Karpas-422 (cell line): ENCODE measurements at places on chromosomes 1 and 21. TPM values are rescaled to one million over a fixed set of nuclear protein-coding genes. Genes with fewer than 3 reads are reported as not detected.
A peak's percentile ranks its signal among the peaks of the same experiment; 100 is the strongest.

DNA sequence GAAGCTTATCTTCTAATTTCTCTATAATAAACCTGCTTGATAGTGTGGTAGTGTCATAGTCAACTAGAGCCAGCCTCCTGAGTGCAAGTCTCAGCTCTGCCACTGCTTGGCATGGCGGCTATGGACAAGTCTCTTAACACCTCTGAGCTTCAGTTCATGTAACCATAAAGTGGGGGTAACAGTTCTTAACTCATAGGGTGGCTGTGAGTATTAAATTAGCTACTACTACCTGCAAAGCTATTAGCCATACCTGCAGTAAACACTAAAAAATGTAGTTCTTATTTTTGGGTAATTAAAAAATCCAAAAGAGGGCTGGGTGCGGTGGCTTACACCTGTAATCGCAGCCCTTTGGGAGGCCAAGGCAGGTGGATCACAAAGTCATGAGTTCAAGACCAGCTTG is 2.2 kb upstream of the CDC42 start:
- DNase-seq: no peak

DNA sequence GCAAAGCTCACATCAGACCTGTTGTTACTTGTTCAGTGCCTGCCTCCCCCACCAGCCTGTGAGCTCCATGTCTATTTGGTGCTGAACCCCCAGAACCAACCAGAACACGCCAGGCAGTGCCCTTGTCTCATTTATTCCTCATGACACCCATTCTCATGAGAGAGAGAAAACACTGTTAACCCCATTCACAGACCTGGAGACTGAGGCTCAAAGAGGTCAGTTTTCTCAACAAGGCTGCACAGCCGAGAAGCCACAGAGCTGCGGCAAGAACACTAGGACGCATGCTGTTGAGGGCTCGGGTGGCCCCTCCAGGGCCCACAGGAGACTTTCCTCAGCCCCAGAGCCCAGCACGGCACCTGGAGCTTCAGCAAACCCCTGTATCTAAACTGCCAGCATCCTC is 13.1 kb downstream of the KCNN3 start:
- no peak for DNase-seq

DNA sequence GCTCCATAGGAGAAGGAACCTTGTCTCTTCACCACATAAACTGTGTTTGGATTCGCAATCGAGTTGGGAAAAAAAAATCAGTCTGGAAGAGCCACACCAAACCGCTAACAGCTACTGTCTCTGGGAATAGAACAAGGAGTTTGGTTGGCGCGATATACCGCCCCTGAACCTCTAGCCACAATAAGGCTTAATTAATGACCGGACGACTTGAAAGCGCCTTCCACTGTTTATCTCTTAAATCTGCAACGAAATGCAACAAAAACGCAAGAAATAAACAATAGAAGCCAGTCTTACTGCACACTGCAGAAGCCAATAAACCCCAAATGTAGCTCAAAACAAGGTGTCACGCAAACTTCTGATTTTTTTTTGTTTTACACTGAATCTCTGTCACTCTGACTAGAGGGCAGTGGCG is 10.9 kb downstream of the BTBD19 start:
- DNase-seq: no peak

GRCh38 chr1:80982831-80983230 is 817.9 kb upstream of the ADGRL2 start:
- DNase-seq: no peak

- no peak for DNase-seq
Observed at GRCh38 chr1:221837896-221838295, 96.0 kb upstream of the DUSP10 start.

- DNase-seq: no peak
Observed at GRCh38 chr1:89104147-89104546, 21.8 kb downstream of the GBP2 start.

DNA sequence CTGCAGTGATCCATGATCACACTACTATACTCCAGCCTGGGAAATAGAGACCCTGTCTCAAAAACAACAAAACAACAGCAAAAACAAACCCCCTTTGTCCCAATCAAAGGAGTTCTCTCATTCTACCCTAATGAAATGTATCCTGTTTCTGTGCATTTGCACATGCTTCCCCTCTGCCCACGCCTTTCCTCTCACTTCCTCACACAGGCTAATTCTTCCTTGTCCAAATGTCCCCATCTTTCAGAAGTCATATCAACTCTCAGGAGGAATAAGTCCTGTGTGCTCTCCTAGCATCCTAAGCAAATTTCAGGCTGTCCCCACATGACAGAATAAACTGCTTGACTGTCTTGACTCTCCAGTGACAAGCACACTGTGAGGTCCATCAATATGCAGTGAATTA is 8.1 kb upstream of the ATP1B1 start:
- DNase-seq: no peak

GRCh38 chr1:197184190-197184589 is 37.7 kb upstream of the ASPM start:
- DNase-seq: no peak

DNA sequence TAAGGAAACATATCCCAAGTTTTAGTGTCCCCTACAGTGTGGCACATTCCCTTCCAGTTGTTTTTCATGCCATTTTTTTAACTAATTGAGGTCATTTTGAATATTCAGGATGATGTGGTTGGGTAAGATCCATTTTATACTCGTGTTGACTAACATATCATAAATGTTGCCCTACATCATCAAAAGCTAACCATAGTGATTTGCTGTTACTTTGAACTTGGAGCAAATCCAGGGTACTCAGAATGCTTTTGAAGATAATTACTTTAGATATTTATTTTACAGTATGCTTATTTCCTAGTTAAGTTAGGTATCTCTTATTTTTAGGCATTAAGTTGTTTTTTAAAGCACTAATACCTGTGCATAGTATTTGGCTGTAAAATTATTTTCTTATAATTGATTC is 57.8 kb downstream of the DYRK1A start:
- DNase-seq: no peak

DNA sequence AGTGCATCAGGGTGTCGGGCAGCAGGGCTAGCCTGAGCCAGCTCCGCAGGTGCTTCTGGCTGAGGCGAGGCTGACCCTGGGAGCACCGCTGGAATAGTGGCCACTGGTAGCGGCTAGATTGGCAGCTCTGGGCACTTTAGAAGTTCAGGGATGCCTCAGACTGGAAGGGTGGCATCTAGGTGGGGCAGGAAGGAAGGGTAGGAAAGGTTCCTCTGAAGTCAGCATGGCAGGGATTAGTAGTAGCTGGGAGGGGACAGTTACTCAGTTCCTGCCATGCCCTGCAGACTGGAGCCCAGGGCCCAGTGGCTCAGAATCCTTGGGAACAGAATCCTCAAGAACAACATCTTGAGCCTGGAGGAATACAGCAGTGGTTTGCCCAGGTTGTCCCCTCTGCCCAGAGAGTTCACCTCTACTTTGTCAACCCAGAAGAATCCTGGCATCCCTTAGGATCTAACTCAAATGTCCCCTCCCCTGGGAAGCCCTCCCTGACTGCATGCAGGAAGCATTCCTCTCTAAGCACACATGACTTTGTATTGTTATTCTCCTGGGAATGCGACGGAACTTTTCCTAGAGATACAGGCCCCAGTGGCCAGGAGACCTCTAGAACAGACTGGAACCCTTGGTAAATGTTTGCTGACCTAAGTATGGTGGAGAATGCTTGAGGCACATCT is 39.5 kb upstream of the BCAR3 start:
- no peak for DNase-seq

DNA sequence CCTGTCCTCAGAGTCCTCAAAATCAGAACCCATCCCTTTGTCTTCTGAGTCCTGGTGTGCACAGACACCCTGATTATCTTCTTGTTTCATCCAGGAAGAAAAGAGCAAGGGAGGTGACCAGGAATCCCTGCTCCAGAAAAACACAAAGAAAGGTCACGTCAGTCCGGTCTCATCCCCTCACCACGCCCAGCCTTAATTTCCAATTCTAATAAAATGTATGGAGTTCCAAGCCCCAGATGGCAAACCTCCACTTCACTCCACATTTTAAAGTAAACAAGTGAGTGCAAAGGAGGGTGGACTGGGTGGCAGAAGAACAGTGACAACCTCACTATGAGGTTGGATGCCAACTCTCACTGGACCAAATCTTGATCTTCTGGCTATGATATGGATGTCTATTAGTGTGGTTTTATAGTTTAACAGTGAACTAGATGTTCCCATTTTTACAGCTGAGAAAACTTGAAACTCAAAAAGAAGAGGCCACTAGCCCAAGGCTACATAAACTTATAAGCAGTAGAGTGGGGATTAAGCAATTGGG is 22.0 kb downstream of the ZNF697 start:
- no peak for DNase-seq

- DNase-seq: peak; percentile 40
Observed at GRCh38 chr1:167701510-167701909, 20.3 kb upstream of the MPZL1 start.

- no peak for DNase-seq
Observed at GRCh38 chr1:196078691-196079090, 529.5 kb downstream of the KCNT2 start.

DNA sequence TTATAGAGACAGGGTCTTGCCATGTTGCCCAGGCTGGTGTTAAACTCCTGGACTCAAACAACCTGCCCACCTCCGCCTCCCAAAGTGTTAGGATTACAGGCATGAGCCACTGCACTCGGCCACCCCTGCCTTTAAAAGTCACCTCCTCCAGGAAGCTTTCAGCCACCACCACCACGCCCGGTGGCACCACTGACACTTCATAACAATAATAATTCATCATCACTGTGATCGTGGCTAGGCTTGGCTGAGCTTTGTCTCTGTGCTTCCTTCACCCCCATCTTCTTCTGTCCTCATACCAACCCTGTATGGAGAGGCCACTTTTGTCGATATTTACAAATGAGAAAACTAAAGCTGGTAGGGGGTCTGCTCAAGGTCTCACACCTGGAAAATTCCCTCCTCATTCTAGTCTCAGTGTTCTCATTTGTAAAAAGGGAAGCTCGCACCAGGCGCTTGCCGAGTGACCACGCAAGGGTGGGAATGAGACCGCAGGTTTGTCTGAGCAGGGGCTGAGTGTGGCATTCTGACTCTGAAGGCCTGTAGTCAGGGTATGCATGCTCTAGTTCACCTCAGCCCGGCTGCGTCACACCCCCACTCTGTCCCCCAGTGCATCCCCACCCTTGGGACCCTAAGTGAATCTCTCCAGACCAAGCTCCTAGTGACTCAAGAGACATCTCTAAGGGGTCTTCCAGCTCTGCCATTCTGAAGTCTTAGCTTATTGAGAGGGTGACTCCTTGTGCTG is 12.9 kb upstream of the EPHA2 start:
- DNase-seq: peak; percentile 50

DNA sequence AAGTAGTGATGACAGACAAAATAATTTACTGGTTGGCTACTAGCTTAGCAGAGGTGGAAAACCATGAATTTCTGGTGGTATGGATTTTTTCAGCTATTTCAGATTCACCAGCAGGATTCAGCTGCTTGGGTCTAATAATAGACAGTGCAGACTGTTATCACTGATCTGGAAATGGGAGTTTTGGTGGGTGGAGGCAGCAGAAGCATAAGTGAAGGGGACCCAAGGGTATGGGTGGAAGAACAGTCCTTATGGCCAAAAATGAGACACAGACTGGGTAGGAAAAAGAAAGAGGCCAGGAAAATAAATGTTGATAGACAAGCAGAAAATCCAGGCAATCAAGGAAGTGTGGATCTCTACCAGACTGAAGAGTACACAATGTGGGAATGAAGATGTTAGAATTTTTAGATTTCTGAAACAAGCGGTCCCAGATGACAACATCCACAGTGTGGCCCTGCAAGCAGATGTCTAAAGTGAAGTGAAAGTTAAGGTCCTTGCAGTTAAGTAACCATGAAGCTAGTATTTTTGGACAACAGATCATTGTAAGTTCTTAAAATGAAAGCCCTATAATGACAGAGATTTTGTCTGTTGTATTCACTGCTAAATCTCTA is 24.7 kb downstream of the LYST start:
- DNase-seq: no peak

DNA sequence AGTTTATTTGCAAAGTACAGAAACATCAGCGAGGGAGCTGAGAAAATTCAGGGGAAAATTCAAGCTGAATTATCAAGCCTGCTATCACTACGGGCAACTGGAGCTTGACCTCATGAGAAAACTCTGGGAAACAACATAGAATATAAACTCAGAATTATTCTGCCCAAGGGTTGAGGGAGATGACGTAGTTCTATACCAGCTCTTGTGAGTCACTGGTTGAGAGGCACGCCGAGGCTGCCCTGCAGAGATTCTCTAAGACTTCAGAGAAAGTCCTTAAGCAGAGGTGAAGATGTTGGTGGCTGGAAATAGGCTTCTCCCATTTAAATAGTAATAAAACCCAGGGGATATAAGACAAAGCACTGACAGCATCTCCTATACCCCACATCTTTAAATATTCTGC is 12.3 kb downstream of the SYDE2 start:
- no peak for DNase-seq

DNA sequence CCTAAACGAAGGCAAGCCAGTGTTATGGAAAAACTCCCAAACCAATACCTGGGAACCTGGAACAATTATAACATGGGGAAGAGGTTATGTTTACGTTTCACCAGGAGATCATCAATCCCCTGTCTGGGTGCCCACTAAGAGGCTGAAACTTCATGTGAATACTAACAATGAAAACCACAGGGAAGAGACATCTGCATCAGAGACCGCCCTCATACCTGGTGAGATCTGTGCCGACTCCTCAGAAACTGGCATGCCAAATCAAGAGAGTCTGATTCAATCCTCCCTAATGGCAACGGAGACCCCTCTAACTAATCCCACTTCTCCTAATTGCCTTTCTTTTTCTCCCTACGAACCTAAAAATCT is 163.2 kb downstream of the IER5 start:
- DNase-seq: no peak

- DNase-seq: peak; percentile 75
Observed at GRCh38 chr1:30085811-30086770, 637.3 kb downstream of the MATN1 start.

- peak; percentile 70 for DNase-seq
Observed at GRCh38 chr21:27564684-27565301, 597.9 kb upstream of the ADAMTS5 start.

- no peak for DNase-seq
Observed at GRCh38 chr1:234645474-234645953, 35.5 kb upstream of the IRF2BP2 start.

DNA sequence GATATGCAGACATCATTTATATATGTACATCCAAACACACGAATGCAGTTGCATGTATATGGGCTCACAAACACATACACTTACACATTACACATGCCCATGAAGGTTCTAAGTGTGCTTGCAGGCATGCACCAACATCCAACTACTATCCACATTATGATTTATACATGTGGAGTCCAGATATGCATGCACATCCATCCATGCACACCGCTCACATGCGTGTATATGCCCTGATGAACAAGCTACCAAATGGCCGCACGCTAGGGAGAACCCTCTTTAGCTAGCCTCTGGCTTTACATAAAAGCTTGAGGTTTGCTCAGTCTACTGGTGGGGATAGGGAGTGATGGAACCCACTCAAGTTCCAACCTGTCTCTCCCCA is 8.5 kb downstream of the GPR3 start:
- DNase-seq: no peak

- DNase-seq: no peak
Observed at GRCh38 chr21:41770901-41771624, 4.2 kb upstream of the RIPK4 start.

- DNase-seq: no peak
Observed at GRCh38 chr1:26768755-26769154, 19.0 kb upstream of the PIGV start.

Gene INAVA
- total RNA-seq: not detected in 2 replicates

Gene OVAAL
- total RNA-seq: 3.6 and 4.2 TPM in 2 replicates

Gene C1QC
- not detected in 2 replicates for total RNA-seq

Gene C1orf141
- not detected in 2 replicates for total RNA-seq

Gene IL19
- not detected in 2 replicates for total RNA-seq

Gene AJAP1
- total RNA-seq: not detected in 2 replicates

Gene CHRNB2
- total RNA-seq: 0.29 and 0.48 TPM in 2 replicates

Gene PRELP
- total RNA-seq: not detected in 2 replicates

Gene AUNIP
- total RNA-seq: 7.2 and 11.6 TPM in 2 replicates

Gene TSSK3
- 1.4 and 1.5 TPM in 2 replicates for total RNA-seq

Gene PGLYRP4
- total RNA-seq: not detected in 2 replicates

Gene SEMA4A
- total RNA-seq: 46.7 and 66.7 TPM in 2 replicates
